ENCODE measurements at places on chromosomes 1 and 21. TPM values are rescaled to one million over a fixed set of nuclear protein-coding genes. Genes with fewer than 3 reads are reported as not detected.

- H3K4me3 ChIP-seq = no peak overlapping the region
- H3K36me3 ChIP-seq = no peaks in the 10 kb centered on the region
- peak; percentile 50 for DNase-seq
- peaks cover 14% of the 10 kb centered on the region for H3K27me3 ChIP-seq
- no peaks in the 10 kb centered on the region for H3K4me1 ChIP-seq
These were observed 64.6 kb downstream of the UBIAD1 start for GRCh38 chr1:11337580-11338073.

- DNase-seq = no peak
- no peaks in the 10 kb centered on the region for H3K27me3 ChIP-seq
- H3K27ac ChIP-seq = no peak overlapping the region
- H3K4me1 ChIP-seq = peaks cover 6% of the 10 kb centered on the region
- H3K4me3 ChIP-seq = no peak overlapping the region
These were observed 112.6 kb downstream of the NOS1AP start for GRCh38 chr1:162182090-162182489.

Gene SAMD13
- 1.2 TPM for total RNA-seq

GRCh38 chr1:21868941-21869454, 56.9 kb downstream of the LDLRAD2 start:
- H3K36me3 ChIP-seq = peaks cover 42% of the 10 kb centered on the region
- H3K27ac ChIP-seq = no peak overlapping the region
- DNase-seq = no peak
- peaks cover 24% of the 10 kb centered on the region for H3K4me1 ChIP-seq

Gene CENPF
- 135 TPM for total RNA-seq

DNA sequence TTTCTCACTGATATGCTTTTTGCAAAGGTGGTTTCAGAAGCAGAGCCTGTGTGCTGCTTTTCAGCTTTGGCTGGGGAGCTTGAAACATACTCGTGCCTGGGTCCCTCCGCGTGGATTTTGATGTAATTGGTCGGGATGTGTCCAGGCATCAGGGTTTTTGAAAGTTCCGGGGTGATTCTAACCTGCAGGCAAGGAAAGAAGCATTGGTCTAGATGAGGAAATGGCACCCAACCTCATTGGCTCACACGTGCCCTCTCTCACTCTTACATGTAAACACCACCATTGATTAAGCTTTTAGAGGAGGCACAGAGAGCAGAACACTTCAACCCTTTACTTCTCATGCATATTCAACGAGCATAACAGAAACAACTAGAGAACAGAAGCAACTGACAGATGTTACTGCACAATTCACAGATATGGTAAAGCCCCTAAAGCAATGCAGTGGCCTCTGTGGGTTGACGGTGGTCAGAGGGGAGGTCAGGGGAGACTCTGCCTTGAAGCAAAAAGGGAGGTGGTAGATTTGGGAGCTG, 112.1 kb downstream of the TLR5 start:
- no peaks in the 10 kb centered on the region for H3K27me3 ChIP-seq
- no peak overlapping the region for H3K4me3 ChIP-seq
- H3K4me1 ChIP-seq = peaks cover 33% of the 10 kb centered on the region
- H3K27ac ChIP-seq = peak overlapping the region; percentile 61
- no peaks in the 10 kb centered on the region for H3K36me3 ChIP-seq

DNA sequence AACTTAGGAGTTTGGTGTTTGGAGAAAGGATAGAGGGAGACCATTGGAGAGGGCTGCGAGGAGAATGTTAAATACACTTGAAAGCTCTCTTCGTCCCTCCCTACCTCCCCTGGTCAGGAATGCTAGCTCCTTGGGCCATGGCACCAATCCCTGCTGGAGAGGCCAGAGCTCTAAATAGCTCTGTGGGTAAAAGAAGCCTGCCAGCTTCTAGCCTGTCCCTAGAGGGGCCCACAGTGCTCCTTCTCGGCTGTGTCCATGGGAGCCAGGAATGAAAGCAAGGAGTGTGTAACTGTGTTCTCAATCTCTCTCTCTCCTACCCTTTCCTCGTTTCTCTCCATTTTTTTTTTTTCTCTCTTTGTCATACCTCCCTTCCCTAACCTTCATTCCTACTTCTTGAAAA, at the start of gene CCDC190:
CCDC190 (minus strand) TSS at position 75 of the 400 bp plus-strand sequence. CDS start 1,529 bp downstream, outside the sequence.
- no peaks in the 10 kb centered on the region for H3K36me3 ChIP-seq
- peaks cover 52% of the 10 kb centered on the region for H3K27me3 ChIP-seq
- no peak for DNase-seq

- peaks cover 10% of the 10 kb centered on the region for H3K4me1 ChIP-seq
- H3K27me3 ChIP-seq = no peaks in the 10 kb centered on the region
- DNase-seq = no peak
- H3K27ac ChIP-seq = no peak overlapping the region
These were observed 15.6 kb downstream of the PCNX2 start for GRCh38 chr1:233279971-233280370.

- DNase-seq = peak; percentile 94
- peaks cover 22% of the 10 kb centered on the region for H3K4me1 ChIP-seq
- peak overlapping the region; percentile 24 for H3K27ac ChIP-seq
These were observed 69.2 kb upstream of the KIF26B start for GRCh38 chr1:245085508-245086095.

DNA sequence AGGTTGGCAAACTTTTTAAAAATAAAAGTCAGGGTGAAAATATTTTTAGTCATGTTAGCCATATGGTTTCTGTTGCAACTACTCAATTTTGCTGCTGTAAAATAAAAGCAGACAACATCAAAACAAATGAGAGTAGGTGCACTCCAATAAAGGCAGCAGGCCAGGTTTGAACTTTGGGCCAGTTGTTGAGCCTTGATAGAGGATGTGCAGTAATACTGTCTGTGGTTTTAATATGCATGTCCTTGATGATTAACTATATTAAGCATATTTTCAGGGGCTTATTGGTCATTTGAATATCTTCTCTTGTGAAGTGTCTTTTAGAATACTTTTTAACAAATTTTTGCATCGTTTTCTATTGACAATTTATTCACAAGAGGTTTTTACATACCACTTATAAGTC, 1399.9 kb upstream of the B3GALT2 start:
- H3K36me3 ChIP-seq = no peaks in the 10 kb centered on the region
- no peak overlapping the region for H3K4me3 ChIP-seq
- no peaks in the 10 kb centered on the region for H3K4me1 ChIP-seq

DNA sequence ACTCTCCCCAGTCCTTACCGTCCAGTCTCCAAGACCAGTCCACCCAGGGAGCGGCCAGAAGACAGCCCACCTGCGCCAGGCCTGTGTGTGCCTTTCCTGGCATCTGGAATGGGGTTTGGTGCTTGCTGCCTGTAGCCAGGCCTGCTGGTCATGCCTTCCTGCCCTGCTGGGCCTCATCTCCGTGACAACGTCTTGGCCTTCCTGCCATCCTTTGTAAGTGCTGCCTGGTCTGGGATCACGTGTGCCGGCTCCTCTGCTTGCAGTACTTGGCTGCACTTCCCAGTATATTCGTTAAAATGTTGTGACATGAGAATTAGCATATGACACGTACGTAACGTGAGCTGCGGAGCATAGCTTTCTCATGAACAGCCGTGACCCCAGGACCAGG, 145.3 kb upstream of the COL6A1 start:
- no peak overlapping the region for H3K27ac ChIP-seq
- no peaks in the 10 kb centered on the region for H3K36me3 ChIP-seq
- peaks cover 8% of the 10 kb centered on the region for H3K4me1 ChIP-seq
- H3K27me3 ChIP-seq = no peaks in the 10 kb centered on the region
- no peak for DNase-seq
- no peak overlapping the region for H3K4me3 ChIP-seq

GRCh38 chr1:240193679-240194078, 102.0 kb downstream of the FMN2 start:
- H3K4me3 ChIP-seq = no peak overlapping the region
- no peaks in the 10 kb centered on the region for H3K36me3 ChIP-seq
- no peak overlapping the region for H3K27ac ChIP-seq
- H3K4me1 ChIP-seq = peaks cover 14% of the 10 kb centered on the region
- peaks cover 10% of the 10 kb centered on the region for H3K27me3 ChIP-seq
- no peak for DNase-seq

Gene CDA
- not detected for total RNA-seq

DNA sequence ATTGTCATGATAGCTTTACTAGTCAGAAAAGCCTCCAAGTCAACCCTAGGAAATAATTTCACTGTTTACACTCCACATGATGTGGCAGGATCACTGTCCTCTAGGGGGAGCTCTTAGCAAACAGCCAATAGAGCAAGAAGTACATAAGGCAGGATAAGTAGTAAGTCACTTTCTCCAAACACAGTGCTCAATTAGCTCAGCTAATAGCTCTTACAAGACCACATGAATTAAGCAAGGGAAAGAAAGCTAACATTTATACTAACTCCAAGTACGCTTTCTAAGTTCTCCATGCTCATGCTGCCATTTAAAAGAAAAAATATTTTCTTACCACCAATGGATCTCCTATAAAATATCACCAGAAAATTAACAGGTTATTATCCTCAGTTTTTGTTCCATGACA, 66.9 kb upstream of the LRIF1 start:
- no peaks in the 10 kb centered on the region for H3K36me3 ChIP-seq
- peaks cover 24% of the 10 kb centered on the region for H3K27me3 ChIP-seq
- DNase-seq = peak; percentile 78
- no peak overlapping the region for H3K4me3 ChIP-seq
- H3K4me1 ChIP-seq = peaks cover 5% of the 10 kb centered on the region

Gene OR2L13
- total RNA-seq = not detected

DNA sequence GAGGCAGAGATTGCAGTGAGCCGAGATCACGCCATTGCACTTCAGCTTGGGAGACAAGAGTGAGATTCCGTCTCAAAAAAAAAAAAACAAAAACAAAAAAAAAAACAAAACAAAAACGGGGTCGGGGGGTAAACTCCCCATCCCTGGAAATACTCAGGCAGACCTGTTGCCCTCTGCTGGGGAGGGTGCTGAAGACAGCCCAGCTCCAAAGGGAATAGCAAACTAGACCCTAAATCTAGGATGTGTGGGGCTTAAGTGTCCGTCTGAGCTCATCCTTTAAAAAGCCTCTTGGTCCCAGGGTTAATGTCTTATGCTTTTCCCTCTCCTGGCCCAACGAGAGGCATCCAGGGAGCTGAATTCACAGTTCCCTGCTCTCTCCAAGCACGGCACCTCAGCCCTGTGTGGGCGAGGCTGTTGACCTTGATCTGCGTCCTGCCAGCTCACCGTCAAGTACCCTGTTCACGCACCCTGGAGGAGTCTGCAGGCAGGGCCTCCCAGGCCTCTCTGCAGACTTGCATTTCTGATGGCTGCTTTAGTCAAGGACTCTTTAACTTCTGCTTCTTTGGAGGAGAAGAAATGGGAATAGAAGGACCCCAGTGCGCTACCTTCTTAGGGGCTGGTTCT, 22.3 kb downstream of the KCND3 start:
- H3K36me3 ChIP-seq = no peaks in the 10 kb centered on the region
- H3K27me3 ChIP-seq = peaks cover 86% of the 10 kb centered on the region
- no peak overlapping the region for H3K4me3 ChIP-seq
- no peaks in the 10 kb centered on the region for H3K4me1 ChIP-seq

DNA sequence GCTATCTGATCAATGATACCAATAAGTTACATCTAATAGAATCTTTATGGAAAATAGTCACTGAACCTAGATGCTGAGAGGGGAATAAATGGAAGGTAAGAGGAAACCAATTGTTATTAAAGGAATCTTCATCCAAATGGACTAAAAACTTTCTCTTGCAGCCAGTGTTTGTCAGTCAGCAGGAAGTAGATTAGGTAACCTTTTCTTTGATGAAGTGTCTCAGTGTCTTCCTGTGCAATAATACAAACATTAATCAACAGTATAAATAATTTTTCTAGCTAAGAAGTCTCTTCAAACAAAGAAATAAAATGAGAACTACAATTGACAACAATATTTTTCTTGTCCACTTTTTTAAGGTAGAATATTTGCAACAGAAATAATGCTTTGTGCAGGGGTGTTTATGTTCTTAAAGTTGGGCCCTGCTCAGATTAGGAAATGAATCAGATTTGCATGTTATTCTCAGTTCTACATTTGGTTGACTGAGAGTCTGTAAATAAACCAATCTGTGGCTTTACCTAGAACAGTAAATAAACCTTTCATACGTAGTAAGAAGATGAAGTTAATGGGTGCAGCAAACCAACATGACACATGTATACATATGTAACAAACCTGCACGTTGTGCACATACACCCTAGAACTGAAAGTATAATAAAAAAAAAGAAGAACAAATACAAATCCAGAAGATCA, 391.4 kb downstream of the MRPL39 start:
- H3K4me3 ChIP-seq = no peak overlapping the region
- no peaks in the 10 kb centered on the region for H3K27me3 ChIP-seq
- DNase-seq = no peak
- H3K27ac ChIP-seq = no peak overlapping the region

GRCh38 chr1:22552021-22552420, 11.3 kb upstream of the EPHA8 start:
- H3K27ac ChIP-seq = no peak overlapping the region
- no peak for DNase-seq
- H3K27me3 ChIP-seq = peaks cover 67% of the 10 kb centered on the region
- H3K4me3 ChIP-seq = no peak overlapping the region
- H3K4me1 ChIP-seq = peaks cover 5% of the 10 kb centered on the region

Gene AMY1A
- total RNA-seq = not detected

GRCh38 chr1:167676205-167676915, 45.4 kb upstream of the MPZL1 start:
- DNase-seq = no peak
- no peaks in the 10 kb centered on the region for H3K27me3 ChIP-seq
- H3K4me3 ChIP-seq = no peak overlapping the region
- no peak overlapping the region for H3K27ac ChIP-seq
- H3K36me3 ChIP-seq = peaks cover 6% of the 10 kb centered on the region
- H3K4me1 ChIP-seq = peaks cover 12% of the 10 kb centered on the region

Gene LRRC71
- not detected for total RNA-seq

Gene HSF2BP
- 5.3 TPM for total RNA-seq

DNA sequence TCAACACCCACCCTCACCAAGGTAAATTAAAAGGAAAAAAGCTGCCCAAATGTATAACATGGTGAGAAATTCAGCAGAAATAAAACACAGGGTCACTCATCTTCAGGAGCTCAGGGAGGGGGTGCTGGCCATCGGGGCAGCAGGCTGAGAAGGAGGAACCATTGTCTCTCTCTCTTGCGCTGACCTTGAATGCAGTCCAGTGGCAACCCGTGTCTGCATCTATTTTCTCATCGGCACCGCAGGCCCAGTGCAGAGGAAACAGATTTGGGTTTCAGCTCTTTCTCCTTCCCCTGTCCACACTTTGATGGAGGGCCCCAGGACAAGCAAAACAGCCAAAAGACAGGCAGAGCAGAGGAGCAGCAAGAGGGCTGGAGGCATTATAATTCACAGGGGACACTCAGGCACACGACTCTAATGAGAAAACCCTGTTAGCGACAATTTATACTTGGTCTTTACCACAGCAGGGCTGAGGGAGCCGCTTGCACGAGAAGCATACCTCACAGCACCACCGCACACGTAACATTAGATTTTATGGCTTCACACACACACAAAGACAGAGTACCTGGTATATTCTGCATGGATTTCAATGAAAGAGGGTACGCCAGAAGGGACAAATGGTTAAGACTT, 18.6 kb downstream of the MKNK1 start:
- H3K36me3 ChIP-seq = peaks cover 37% of the 10 kb centered on the region
- H3K27ac ChIP-seq = no peak overlapping the region
- H3K4me3 ChIP-seq = no peak overlapping the region
- DNase-seq = no peak

Gene TPTE
- not detected for total RNA-seq

GRCh38 chr1:154970631-154971340, at the start of gene SHC1:
SHC1 (minus strand) TSS chr1:154970747; CDS start chr1:154970526, 221 bp downstream.
- H3K4me1 ChIP-seq = peaks cover 40% of the 10 kb centered on the region
- peaks cover 53% of the 10 kb centered on the region for H3K36me3 ChIP-seq
- no peak within 1 kb of the TSS for H3K27ac ChIP-seq

All from MCF 10A (cell line).